ENCODE measurements at places on chromosomes 3 and 15. TPM values are rescaled to one million over a fixed set of nuclear protein-coding genes. Genes with fewer than 3 reads are reported as not detected.
A peak's percentile ranks its signal among the peaks of the same experiment; 100 is the strongest.

The GADL1 gene
- total RNA-seq = not detected

DNA sequence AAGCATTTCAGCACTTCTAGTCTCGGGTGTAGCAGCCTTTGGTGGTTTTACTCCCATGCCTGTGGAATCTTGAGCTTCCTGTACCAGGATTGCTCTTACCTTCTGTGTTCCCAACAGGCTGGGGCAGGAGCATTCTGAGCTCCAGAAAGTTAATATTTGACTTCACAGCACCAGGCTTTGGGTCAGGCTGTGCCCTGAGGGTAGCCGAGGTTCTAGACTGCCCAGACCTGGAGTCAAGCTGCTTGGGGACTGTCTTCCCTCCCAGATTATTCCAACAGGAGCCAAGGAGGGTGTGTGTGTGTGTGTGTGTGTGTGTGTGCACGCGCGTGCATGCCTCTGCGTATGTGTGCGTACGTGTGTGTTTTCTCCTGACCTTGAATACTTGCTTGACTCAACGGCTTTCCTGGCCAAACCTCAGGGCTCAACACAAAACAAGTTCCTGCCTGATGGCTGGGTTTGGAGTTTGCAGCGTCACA is 94.8 kb downstream of the FLNB start:
- no peaks in the 10 kb centered on the region for H3K27me3 ChIP-seq
- H3K4me1 ChIP-seq = peaks cover 4% of the 10 kb centered on the region
- peaks cover 66% of the 10 kb centered on the region for H3K36me3 ChIP-seq

GRCh38 chr3:100002599-100003350 is 111.5 kb downstream of the FILIP1L start:
- peak overlapping the region; percentile 23 for H3K27ac ChIP-seq
- H3K4me3 ChIP-seq = no peak overlapping the region
- H3K36me3 ChIP-seq = no peaks in the 10 kb centered on the region
- no peaks in the 10 kb centered on the region for H3K27me3 ChIP-seq

DNA sequence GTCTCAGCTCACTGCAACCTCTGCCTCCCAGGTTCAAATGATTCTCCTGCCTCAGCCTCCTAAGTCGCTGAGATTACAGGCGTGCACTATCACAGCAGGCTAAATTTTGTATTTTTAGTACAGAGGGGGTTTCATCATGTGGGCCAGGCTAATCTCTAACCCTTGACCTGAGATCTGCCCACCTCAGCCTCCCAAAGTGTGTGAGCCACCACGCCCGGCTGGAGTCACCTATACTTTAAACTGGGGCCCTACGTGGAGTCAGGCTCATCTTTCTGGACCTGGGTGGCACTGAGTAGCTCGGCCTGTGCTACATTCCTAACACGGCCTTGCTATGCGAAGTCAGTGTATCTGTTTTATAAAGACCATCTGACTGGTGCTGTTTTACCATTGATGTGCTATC is 5.8 kb downstream of the GPR171 start:
- DNase-seq = no peak
- H3K27me3 ChIP-seq = no peaks in the 10 kb centered on the region
- no peaks in the 10 kb centered on the region for H3K4me1 ChIP-seq
- no peaks in the 10 kb centered on the region for H3K36me3 ChIP-seq
- H3K27ac ChIP-seq = no peak overlapping the region
- no peak overlapping the region for H3K4me3 ChIP-seq

GRCh38 chr3:187077537-187077936 is 61.8 kb downstream of the RPL39L start:
- H3K4me3 ChIP-seq = no peak overlapping the region
- no peaks in the 10 kb centered on the region for H3K27me3 ChIP-seq
- H3K36me3 ChIP-seq = peaks cover 43% of the 10 kb centered on the region
- DNase-seq = no peak

Measured in endothelial cell of umbilical vein (primary cell).